ENCODE measurements at places on chromosomes 16 and 17.

DNA sequence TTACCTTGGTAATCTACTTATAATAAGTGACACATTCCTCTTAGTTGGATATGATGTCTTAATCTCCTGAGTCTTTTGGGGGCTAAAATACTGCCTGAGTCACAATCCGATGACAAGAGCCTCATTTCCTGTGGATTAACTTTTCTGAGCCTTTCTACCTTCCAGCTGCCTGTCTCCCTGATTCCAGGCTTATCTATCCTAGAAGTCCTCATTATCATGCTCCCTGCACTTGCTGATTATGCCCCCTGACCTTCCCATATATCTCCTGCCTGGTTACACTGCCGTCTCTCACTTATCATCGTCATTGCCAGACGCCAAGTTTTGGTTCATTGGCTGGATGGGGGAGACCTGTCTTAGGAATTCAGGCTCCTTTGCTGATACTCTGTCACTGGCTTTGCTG lies 727.4 kb upstream of the CA10 start:
- DNase-seq, result no peak

DNA sequence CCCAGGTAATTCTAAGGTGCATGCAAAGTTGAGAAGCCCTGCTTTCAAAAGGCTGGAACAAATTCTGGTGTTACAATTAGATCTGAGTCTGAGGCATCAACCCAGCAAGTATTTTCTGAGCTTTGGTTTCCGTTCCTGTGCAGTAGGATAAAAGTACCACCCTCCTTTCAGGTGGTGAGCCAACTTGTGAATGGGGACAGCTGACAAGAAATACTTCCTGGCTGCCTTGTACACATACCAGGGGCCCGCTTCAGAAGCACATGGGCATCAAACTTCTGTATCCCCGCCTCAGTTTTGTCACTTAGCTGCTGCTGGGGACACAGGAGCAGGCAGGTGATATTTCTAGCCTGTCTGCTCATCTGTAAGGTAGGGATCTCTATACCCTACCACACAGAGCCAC lies 252.2 kb downstream of the CPPED1 start:
- no peak for DNase-seq

DNA sequence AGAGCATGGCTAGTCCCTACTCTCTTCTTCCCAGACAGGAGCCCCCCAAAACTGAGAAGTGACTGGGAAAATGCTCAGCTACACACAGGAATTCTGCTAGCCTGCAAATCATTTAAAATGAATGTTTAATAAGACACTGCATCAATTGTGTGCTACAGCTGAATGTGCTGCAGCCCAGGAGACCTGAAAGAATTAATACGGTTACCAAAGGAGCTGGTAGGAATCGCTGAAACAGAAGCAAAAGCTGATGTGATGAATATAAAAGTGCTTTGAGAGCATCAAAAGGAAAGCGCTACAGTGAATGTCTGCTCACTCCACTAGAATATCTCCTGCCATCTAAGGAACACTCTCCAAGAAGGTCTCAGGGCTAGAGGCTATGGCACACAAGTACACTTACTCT lies 3.7 kb downstream of the GRIN2A start:
- DNase-seq, result no peak

DNA sequence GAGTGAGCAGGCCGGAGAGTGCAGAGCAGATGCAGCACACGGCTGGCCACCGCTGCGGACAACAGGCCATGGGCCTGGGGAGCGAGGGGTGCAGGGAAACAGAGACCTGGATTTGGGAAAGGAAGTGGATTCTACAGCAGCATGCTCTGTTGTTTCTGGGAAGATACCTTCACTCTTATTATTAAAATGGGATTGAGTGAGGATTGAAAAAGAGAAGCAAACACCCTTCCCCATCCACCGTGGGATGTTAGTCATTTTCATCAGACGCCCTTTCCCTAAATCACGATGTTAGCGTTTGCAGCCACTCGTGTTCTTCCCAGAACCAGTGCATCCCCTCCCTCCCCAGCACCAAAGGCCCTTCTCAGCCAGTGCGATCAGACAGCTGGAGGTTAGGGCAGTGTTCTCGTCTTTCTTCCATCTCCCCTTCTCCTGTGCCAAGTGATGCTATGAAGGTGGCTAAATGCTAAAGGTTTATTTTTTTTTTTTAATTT lies 196.5 kb upstream of the CHMP6 start:
- no peak for DNase-seq

- DNase-seq, result no peak
Observed at GRCh38 chr17:2400474-2400866, 390 bp downstream of the MNT start.

DNA sequence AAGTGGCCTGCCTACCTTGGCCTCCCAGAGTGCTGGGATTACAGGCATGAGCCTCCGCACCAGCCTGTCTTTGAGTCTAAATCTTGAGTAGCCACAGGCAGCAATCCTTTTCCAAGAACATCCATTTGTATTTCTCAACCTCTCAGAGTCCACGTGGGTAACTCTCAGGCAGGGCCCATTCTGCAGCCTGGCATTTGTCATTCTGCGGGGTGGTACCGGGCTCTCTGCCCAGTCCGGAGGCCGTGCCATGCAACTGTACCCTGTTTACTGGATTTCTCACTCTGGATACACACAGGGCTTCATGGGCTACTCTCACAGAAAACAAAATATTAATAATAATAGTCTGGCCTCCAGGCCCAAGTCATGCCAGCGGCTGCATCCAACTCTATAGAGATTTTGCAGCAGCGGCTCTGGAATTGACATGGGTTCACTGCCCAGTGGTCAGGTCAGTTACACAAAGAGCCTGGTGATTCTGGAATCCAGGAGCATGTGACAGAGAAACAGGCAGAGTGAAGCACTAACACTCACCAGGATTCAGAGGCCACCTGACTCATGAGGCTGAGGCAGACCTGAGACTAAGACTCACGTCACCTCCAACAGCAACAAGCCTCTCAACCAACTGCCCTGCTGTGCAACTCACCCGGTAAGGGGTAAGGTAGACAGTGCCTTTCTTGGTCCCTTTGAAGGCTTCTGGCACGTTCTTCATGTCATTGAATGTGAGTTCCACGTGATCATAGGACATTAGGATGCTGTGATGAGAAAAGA lies 4.0 kb downstream of the WBP2 start:
- DNase-seq, result no peak

DNA sequence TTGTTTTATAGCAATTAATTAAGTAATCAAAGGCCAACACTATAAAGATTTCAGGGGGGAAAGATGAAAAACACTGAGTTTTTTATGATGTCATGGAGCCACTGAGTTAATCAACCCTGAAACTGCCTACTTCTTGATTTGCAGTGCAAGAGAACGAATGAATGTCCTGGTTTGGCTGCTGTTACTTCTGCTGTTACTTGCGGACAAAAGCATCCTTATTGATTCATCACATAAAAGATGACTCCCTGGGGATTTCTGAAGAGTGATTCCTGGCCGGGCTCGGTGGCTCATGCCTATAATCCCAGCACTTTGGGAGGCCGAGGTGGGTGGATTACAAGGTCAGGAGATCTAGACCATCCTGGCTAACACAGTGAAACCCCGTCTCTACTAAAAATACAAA lies 10.9 kb upstream of the SPNS3 start:
- no peak for DNase-seq

DNA sequence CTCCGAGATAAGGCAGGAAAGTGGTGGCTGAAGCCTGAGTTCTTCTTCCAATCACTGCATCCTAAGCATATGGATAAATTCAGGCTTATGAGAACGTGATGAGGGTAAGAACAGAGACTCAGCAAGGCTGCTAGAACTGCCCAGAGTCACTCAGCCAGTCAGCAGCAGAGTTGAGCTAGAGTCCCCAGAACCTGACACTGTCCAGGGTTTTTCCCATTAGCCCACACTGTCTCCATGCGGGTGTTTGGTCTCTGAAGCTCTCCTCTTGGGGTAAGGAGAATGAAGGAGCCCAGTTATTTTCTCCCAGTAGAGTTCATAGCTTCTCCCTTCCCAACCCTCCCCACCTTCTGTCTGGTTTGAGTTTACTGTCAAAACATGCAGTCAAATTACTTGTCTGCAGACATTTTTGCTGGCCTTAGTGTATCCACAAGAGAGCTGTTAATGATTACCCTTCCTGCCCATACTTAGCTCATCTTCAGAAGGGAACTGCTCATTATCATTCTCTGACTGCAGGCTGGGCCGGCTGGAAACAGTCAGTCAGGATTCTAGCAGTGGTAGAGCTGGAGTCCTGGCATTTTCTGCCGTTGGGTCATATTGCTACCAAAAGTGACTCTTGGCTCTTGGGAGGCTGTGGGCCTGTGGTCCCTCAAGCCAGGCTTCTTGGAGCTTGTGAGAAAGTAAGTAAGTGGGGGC lies 460.0 kb downstream of the HS3ST3B1 start:
- DNase-seq, result peak; percentile 22

- DNase-seq, result no peak
Observed at GRCh38 chr17:79557276-79558090, 53.4 kb downstream of the RBFOX3 start.

GRCh38 chr17:81139428-81139827 lies 25.9 kb upstream of the PVALEF start:
- DNase-seq, result no peak

DNA sequence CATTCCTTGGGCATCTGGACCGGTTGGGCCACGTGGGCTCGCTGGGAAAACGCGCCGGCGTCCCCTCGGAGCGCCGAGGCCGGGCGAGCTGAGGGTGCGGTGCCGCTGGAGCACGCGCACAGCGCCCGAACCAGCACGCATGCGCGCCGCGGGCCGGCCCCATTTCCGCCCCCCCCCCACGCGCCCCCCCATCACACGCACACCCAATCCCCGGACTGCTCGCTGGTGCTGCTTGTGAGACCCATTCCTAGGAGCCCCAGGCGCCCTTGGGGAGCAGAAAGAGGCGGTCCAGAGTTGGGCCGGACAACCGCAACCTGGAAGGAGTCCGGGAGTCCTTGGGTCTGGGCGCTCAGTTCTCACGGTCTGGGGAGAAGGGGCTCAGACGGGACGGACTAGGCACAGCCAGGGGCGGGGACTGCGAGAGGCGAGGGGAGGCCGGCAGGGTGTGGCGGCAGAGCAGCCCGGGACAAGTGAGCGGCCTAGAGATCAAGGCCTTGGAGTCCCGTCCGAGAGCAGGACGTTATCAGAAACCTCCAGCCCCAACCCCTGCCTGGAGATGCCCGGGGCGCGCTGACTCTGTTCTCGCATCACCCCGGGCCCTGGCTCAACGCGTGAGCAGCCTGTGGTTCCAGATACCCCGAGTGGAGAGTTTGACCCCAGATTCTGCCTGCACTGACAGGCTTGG lies 6.0 kb upstream of the CBX8 start:
- no peak for DNase-seq

Measured in GM03348 (cell line).